Activated effector memory CD4-positive, alpha-beta T cell treated with Interleukin-2 at 50 U/mL for 16 hours (primary cell): ENCODE measurements at places on chromosomes 12 and 14.

DNA sequence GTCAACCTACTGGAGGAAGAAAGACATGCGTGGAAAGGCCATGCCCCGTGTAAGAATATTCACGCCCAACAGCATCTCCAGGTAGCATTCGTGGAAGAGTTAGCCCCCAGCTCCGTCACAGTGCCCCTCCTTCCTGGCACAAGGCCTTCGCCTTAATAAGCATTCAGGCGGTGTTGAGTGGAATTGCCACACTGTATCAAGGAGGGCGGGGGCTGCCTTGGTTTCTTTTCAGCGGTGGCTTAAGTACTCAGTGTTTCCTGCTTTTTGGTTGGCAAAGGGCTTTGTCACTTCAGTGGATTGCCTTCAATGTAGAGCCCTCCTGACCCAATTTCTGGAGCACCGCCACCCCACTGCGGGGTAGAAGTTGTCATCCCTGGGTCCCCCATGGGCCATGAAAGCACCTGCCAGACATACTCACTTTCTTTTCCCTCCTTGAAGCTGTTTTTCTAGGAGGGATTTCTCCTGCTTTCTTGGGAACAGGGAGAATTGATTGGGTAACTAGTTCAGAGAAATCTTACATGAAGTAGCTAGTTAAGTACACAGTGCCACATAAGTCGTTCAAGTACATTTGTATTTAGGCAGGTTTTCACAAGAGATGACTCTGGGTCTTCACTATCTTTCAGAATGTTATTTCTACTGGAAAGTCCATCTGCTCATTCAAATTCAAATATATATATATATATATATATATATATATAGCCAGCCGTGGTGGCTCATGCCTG, 65.5 kb upstream of the STON2 start:
- DNase-seq: no peak

- DNase-seq: no peak
Observed at GRCh38 chr14:32693114-32693513, 245.6 kb upstream of the NPAS3 start.

- no peak for DNase-seq
Observed at GRCh38 chr12:93918262-93918661, 230.1 kb upstream of the PLXNC1 start.

- no peak for DNase-seq
Observed at GRCh38 chr14:35534208-35534872, 376 bp downstream of the INSM2 start.

GRCh38 chr14:64705381-64706118, 1.3 kb downstream of the PLEKHG3 start:
- no peak for DNase-seq

GRCh38 chr12:108241986-108242703, 97.0 kb downstream of the CMKLR1 start:
- no peak for DNase-seq

GRCh38 chr12:33547084-33547483, 107.5 kb upstream of the SYT10 start:
- DNase-seq: no peak

DNA sequence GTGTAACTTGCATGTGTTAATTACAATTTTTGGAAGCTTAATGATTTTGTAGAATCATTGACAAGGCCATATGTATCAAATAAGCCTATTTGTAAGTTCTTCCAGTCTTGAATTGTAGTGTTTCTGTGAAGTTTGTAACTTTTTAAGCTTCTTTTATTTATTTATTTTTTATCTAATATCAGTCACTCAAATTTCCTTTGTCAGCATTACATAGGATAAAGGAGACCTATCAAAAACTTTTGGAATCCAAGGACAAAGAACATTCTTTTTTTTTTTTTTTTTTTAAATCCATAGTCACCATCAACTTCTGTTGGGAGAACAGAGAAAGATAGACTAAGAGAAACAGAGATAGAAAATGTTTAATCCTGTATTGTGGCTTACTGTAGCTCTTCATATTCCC, 36.4 kb downstream of the DIP2B start:
- no peak for DNase-seq
